ENCODE measurements at places on chromosomes 1 and 21.

DNA sequence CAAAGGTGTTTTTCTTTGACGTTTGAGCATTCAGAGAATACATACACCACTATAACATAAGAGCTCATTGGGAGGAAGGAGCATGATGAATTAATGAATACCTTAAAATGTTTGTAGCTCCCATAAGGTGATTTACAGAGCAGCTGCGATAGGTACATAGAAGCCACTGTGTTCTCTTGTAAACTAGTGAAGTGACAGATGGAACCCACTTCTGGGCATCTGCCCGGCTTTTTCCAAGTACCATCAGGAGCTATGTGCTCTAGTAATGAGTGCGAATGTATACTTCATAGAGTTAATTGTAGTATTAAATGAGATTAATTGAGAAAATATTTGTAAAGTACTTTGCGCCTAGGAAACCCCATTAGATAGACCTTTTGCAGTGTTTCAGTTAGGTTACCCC is 48.4 kb downstream of the HENMT1 start:
- no peak for DNase-seq

DNA sequence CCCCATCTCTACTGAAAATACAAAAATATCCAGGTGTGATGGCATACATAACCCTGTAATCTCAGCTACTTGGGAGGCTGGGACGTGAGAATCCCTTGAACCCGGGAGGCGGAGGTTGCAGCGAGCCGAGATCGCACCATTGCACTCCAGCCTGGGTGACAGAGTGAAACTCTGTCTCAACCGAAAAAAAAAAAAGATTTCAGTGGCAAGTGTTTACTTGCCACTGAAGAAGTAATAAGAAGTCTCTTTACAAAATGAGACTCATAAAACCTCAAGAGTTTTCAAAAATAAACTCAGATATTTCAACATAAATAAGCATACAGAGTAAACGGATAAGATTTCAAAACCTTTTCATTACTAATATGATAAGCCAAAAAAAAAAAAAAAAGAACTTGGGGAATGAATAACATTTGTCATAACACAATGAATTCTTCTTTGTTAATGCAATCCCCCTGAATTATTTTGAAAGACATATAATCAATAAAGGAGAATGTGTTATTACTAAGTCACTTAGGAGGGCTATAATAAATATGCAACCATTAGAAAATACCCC is 34.2 kb upstream of the EXO1 start:
- DNase-seq, result no peak

- DNase-seq, result peak; percentile 25
Measured at GRCh38 chr1:230067871-230068620, 1.0 kb downstream of the GALNT2 start.

- DNase-seq, result no peak
Measured at GRCh38 chr1:218166268-218166945, 118.7 kb upstream of the RRP15 start.

DNA sequence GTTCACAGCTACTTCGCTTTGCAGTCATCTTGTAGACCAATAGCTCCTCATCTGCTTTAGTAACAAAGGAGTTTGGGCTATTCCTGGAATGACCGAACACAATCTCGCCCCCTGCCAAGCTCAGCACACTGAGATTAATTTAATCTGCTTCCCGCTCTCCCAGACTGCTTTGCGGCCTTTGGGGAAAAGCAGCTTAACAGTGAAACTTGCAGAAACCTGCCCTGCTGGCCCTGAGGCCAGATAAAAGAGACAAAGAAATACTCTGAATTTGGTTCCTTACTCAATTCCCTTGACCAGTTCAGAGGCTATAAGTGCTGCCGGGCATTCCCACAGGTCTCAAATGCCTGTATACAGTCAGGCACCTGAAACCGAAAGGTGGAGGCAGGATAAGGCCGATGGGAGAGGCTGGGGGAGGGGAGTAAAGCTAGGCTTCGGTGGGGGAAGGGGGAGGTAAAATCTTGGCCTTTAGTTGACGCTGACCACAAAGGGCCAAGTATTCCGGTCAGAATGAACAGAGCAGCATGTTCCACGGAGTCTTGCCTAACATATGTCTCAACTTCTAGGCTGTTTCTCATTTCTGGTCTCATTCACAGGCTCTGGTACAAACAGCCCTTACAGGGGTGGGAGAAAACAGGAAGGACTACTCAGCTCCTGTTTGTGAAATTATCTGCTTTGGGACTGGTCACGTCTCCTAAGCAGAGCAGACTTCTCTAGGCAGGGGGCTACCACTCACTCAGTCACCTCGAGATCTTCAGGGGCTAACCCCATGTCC is 17.7 kb upstream of the A3GALT2 start:
- no peak for DNase-seq

GRCh38 chr1:221271701-221272100 is 392.5 kb downstream of the HLX start:
- DNase-seq, result no peak

DNA sequence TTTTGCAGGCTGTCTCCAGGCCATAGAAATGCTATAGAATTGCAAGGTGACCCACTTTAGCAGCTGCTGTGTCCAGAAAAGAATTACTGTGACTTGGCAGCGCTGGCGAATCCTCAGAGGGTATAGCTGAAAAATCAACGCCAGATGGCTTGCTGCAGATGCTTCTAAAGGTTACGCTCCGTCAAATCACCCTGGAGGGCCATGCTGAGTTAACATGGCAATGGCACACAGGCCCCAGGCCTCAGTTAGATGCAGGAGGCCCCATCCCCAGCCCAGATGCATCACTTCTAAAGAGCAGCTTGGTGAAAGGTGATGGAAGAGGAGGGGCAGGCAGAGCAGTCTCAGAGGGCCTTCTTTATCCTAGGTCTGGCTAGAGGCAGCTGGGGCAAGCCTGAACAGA is 18.0 kb downstream of the KIAA1614 start:
- DNase-seq, result no peak

- no peak for DNase-seq
Measured at GRCh38 chr1:182833271-182833670, 5.9 kb upstream of the DHX9 start.

DNA sequence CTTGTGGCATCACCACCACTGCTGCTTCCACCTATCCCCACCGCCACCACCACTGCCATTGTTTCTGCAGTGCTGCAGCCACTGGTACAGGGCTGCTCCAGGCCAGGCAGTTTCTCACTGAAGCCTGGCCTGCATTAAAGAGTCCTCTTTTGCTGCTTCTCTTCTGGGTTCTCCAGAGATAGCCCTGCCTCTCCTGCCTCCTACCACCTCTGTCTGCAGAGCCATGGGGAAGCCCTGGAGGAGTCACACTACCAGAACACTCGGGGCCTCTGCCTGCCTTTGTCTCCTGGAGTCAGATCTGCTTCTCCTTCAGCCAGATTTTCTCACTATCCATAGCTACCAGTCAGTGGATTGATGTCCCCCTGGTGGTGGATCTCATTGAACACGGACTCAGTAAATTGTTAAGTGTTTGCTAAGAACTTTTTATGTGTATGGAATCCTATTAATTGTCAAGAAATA is 37.7 kb upstream of the DDAH1 start:
- peak; percentile 67 for DNase-seq

GRCh38 chr1:88891318-88891950 is at the start of gene GTF2B:
Gene GTF2B (minus strand): TSS chr1:88891567. CDS start chr1:88891499, 68 bp downstream.
- peak; percentile 93 for DNase-seq

DNA sequence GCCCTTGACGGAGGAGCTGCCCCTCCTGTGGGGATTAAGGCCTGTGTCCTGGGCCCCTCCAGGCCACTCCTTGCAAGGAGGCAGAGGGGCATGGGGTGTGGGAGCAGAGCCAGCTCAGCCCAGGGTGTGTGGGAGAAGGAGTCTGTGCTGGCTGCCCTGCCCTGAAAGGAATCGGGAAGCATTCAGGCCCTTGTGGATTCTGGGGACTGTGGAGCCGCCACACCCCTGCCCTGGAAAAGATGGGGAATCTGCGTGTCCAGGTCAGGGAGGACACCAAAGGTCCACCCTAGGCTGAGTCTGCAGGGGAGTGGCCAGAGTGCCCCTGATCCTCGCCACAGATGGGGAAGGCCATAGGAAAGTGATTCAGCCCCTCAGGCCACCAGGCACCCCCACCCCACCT is 16.5 kb upstream of the PRDM16 start:
- no peak for DNase-seq

- DNase-seq, result no peak
Measured at GRCh38 chr1:97091679-97092078, 370.1 kb downstream of the PTBP2 start.

GRCh38 chr1:217620814-217621213 is 10.1 kb downstream of the GPATCH2 start:
- no peak for DNase-seq

GRCh38 chr1:27455139-27455811 is 34.7 kb downstream of the WASF2 start:
- no peak for DNase-seq

GRCh38 chr1:43445606-43446387 is 7.9 kb downstream of the HYI start:
- no peak for DNase-seq

DNA sequence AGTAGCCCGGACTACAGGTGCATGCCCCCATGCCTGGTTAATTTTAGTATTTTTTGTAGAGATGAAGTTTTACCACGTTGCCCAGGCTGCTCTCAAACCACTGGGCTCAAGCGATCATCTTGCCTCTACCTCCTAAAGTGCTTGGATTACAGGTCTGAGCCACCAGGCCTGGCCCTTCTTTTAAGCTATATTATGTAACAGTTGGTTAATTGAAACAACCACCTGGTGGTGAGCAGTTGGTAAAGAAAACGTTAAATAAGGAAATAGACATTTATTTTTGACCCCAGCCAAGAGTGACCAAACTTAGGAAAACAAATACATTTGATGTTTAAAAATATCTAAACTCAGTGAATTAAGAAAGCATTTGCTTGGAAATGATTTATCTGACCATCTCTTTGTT is 12.1 kb upstream of the PDC start:
- no peak for DNase-seq

GRCh38 chr1:37473431-37474045 is 842 bp upstream of the ZC3H12A start:
- DNase-seq, result no peak

GRCh38 chr1:156082309-156083091 is at the start of gene MEX3A:
Gene MEX3A (minus strand): TSS chr1:156082465. CDS start chr1:156081998, 467 bp downstream.
- DNase-seq, result peak; percentile 93

GRCh38 chr1:101239095-101240040 is 2.5 kb downstream of the S1PR1 start:
- no peak for DNase-seq

- no peak for DNase-seq
Measured at GRCh38 chr1:243316366-243316989, 60.6 kb downstream of the SDCCAG8 start.

DNA sequence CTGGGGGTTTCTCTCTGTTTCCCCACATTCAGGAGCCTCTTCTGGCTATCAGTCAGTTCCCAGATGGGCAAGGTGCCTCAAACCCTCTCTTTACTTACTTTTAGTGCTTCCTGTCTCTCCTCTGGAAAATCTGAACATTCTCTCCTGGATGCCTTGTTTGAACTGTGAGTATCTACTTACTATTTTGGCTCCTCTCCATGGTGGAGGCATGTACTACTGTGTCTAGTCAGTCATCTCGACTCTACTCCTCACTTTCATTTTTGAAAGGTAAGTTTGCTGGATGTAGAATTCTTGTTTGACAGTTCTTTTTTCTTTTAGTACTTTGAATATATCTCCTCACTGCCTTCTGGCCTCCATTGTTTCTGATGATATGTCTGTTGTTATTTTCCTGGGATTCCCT is 70.9 kb upstream of the FAM78B start:
- no peak for DNase-seq

GRCh38 chr1:97870589-97870988 is 50.2 kb downstream of the DPYD start:
- DNase-seq, result no peak

- no peak for DNase-seq
Measured at GRCh38 chr1:223748405-223748772, 36.0 kb downstream of the CAPN2 start.

GRCh38 chr1:188240772-188241406 is 1412.1 kb downstream of the PLA2G4A start:
- DNase-seq, result no peak

- DNase-seq, result no peak
Measured at GRCh38 chr1:45009956-45010854, 919 bp downstream of the HECTD3 start.

GRCh38 chr1:181166377-181167196 is 78.1 kb downstream of the IER5 start:
- peak; percentile 84 for DNase-seq

DNA sequence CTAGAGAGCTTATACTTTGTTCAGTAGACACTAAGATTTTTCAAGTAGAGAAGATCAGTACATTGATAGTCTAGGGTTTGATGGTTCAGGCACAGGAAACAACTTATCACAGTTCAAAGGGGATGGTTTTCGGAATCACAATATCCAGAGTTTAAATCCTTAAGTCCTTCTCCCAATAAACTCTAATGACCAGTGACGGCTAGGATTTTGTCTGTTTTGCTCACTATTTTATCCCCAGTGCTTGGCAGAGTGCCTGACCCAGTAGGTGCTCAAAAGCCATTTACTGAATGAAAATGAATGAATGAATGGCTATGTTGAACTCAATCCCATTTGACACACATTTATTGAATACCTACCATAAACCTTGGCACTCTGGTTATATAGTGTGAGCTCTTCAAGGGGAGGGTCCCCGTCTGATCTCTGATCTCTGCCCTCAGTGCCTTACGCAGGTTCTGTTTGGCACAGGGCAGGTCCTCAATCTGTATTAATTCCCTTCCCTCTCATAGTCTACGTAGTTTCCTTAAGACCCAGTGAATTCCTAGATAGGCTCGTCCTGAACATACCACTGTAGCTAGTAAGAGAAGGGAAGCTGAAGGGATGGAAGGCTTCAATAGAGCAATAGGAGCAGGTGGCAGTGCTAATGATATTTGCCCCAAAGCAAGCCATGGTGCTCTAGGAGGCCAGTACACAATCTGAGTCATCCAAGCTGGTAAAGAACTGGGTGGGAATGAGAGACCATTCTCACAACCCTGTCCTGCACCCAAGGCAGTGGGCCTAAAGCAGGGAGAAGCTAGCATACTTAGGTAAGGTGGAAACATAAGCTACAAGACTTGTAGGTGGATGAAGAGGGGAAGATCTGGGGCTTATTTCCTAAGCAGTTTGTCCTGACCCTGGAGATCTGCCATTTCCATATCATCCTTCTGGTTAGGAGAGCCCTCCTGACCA is 53.4 kb downstream of the DMAP1 start:
- no peak for DNase-seq

GRCh38 chr1:34795916-34796315 is 3.1 kb downstream of the GJA4 start:
- no peak for DNase-seq

DNA sequence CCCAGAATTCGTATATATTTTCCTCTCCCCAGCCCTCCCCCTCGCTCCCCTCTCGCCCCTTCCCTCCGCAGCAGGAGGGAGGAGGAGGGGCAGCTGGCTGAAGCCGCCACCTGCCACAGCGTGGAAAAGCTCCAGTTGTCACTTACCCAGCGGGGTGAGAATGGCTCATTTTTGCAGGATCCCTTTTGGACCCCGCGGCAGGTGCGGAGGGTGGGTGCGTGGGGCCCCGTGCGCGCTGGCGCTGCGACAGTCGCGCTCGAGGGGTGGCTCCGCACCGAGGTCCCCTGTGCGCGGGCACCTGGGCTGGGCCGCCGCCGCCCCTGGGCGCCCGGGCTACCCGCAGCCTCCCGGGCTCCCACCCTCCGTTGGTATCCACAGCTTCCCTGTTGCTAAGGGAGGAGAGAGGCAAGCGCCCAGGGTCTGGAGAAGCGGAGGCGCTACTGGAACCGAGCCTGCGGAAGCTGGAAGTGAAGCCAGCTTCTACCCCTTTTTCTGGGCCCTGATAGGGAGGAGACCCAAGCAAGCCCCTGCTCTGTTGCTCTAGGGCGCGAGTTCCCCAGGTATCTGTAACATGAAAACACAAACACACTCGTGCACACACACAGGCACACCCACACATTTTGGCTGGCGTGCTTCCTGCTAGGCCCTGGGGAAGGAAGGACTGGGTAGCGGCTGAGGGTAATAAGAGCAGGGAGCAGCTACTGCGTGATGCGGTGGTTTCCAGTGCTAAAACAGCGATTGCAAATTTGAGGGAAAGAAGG is at the start of gene ERICH3:
Gene ERICH3, minus strand, starts transcription at position 442 of the 761 bp plus-strand sequence. Its CDS starts 273 bp downstream, at position 169.
- DNase-seq, result peak; percentile 29
